ENCODE measurements at places on chromosomes 16 and 17.

GRCh38 chr17:10821054-10821453 lies 16.8 kb downstream of the PIRT start:
- DNase-seq: no peak

DNA sequence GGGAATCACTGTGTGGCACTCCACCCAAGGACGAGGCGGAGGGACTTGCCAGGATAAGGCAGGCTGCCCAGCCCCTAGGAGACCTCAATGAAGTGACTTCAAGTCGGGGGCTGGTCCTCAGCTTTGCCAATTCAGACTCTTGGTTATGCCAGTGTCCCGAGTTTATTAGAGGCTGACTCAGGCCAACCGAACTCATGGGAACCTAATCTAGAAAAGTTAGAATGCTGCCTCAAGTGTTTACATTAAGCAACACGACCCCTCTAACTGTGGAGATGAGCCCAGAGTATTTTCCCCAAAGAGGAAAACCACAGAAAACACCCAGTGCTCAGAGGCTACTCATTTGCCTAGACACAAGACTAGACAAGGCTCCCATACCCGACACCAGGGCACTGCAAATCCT lies 1.1 kb upstream of the TEKT3 start:
- no peak for DNase-seq

DNA sequence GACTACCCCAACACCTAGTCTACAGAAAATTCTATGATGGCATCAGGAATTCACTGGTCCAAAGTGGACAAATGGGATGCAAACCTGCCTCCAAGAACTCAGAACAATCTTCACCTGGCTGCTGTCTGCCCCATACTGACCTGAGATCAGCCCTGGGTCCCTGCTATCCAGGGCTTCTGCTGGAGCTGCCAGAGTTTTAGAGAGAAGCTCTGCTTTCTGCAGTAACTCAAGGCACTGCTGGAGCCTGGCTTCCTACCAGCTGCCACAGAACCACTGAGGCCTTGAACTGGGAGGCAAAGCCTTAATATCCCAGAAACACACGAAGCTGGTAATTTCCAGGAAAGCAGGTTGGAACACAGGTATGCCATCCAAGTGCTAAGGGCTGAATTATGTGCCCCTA lies 7.5 kb downstream of the TMEM170A start:
- no peak for DNase-seq

GRCh38 chr17:588519-588918 lies 126.1 kb downstream of the VPS53 start:
- DNase-seq: no peak

DNA sequence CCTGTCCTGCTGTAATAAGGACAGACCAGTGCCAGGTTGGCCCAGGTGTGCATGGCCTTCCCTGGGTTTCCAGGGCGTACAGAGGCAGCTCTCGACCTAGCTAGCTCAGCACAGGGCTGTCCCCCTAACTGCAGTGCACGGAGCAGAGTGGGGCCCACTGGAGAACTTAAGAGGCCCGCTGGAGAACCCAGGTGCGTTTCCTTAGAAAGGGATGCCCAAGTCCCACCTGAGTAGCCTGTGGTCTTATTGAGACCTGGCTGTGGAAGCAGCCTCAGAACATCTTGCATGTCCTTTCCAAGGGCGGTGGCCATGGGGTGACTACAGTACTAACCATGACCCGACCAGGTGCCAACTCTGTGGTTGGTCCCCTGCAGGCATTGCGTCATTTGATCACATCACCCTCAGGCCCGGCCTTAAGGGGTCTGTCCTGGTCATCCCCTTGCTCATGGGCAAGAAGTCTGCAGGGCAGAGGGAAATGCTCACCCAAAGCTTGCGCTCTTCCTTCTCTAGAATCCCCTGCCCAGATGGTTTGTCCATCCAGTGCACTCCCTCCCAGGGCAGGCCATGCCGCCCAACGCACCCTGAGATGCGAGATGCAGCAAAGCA lies 3.3 kb upstream of the CCNF start:
- DNase-seq: no peak

DNA sequence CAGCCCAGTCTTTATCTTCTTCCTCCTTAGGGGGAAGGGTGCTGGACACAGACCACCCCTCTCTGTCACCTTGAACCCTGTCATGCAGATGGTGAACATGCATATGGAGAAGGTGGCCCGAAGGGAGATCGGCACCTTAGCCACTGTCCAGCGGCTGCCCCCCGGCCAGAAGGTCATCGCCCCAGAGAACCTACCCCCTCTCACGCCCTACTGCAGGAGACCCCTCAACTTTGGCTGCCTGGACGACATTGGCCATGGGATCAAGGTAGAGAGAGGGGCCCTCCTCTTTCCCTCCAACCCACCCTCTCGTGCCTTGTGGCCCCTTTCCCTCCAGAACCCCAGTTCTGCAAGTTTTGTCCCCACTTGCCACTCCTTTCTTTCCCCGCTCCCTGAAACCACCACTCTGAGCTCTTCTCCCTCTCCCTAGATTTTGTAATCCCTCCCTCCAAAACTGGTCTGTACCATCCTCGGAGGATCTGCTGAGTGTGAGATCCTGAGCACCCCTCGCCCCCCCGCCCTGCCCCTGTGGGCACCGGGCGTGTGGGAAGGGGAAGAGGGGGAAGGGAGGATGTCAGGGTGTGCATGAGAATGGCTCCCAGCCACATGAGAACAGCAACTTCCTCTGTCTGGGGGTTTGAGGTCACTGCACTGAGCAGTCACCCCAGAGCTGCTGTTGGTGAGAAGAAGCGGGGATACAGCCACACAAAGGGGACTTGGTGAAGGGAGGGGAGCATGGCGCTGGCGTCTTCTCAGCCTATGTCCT lies 7.3 kb downstream of the ABI3 start:
- no peak for DNase-seq

DNA sequence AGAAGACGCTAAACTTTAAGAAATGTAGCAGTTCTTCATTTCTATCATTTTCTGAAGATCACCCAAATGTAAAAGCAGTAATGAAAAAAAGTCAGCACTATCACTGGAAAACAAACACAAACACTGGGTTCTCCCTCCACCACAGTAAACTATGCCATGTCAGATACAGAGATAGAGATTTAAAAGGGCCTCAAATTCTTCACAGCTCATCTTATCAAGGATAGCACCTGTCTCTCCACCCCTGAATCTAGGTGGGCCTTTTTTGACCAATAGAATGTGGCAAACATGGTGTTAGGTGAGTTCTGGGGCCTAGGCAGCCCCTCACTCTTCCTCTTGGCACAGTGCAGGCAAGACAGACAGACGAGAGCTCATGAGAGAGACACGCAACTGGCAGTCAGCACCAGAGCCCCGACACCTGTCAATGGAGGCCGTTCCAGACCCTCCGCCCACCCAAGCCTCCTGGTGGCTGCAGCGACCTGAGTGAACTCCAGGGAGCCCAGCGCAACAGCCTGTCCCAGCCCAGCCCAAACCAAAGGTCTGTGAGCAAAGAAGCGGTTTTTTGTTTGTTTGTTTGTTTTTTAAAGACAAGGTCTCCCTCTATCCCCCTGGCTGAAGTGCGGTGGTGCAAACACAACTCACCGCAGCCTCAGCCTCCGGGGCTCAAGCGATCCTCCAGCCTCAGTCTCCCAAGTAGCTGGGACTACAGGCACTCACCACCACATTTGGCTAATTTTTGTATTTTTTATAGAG lies 79.8 kb downstream of the TBC1D16 start:
- DNase-seq: no peak

- DNase-seq: no peak
Measured at GRCh38 chr17:69170377-69170776, 28.7 kb upstream of the ABCA6 start.

GRCh38 chr16:13611596-13611995 lies 308.4 kb upstream of the ERCC4 start:
- DNase-seq: no peak

GRCh38 chr16:3536271-3536731 lies 35.5 kb downstream of the CLUAP1 start:
- DNase-seq: peak; percentile 80

DNA sequence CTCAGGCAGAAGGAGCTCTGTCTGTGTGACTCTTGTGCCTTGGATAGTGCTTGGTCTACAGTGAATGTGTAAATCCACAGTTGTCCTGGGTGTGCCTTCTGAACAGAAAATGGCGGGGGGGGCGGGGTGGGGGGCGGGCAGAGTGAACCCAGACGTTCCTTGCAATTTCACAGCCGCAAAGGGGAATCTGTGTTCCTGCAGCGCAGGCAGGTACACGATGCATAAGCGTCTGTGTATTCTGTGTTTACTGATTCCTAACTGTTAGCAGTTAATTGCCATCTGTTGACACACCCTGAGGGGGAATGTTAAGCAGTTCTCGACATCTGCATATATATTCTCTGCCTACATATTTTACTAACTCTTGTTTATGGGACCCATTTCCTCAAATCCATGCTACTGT lies 123.5 kb upstream of the ZFHX3 start:
- DNase-seq: no peak

- no peak for DNase-seq
Measured at GRCh38 chr16:85627089-85627488, 14.0 kb downstream of the GSE1 start.

DNA sequence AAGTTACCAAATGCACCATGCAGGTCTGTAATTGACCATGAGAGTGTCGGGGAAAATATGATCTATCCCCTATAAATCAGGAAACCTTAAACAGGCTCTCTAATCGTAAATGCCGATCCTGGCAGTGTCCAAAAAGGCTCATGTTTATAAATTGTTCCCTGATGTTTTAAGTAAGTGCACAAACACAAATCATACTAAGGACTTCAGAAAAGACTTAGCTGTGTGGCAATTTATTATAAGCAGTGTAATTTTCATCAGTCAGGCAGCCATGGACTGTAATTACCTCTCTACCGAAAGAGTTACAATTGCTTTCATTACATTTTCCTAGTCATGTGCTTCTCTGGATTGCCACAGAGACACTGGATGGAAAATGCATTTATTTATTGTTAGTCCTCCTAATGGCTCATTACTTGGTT lies 73.4 kb upstream of the COX10 start:
- no peak for DNase-seq

DNA sequence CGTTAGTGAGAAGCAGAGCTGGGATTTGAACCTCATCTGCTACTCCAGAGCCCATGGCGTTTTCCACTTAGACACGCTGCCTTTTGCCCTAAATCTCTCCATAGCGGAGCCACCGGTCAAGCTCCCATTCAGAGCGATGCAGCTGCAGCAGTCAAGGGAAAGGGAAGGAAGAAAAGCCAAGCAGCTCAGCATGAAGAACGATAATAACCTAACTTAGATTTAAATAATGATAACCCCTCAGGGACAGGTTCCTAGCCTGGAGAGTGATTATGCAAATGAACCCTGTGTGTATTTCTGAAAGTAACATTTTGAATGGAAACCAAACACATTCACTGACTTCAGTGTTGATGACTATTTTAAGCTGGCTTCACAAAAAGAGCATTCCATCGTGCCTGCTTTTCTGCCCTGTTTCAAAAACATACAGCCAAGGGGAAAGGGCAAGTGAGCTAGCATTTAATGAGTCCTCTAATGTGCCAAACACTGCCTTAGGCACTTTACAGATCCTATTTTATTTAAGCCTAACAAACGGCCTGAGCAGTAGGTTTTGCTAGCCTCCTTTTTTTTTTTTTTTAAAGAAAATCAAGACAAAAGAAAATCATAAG lies 798.3 kb downstream of the CDH8 start:
- no peak for DNase-seq

- no peak for DNase-seq
Measured at GRCh38 chr17:7147772-7148171, 31.4 kb downstream of the ASGR1 start.

GRCh38 chr17:41486809-41487530 lies 2.7 kb downstream of the KRT36 start:
- no peak for DNase-seq

DNA sequence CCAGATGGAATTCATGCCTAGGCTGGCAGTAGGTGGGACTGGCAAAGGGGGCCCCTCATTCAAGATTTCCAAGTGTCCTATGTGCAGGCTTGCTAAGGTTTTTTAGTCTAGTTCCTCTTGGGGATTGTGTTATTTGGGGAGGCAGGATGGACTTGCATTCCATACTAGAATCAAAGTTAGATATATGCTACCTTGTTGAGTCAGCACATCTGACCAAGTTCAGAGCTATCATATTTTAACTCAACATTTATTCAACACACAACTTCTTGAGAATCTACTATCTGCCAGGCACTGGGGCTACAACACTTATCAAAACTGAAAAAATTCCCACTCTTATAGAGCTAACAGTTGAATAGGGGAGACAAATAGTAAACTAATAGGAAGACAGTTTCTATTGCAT lies 6.7 kb downstream of the GP2 start:
- DNase-seq: no peak

DNA sequence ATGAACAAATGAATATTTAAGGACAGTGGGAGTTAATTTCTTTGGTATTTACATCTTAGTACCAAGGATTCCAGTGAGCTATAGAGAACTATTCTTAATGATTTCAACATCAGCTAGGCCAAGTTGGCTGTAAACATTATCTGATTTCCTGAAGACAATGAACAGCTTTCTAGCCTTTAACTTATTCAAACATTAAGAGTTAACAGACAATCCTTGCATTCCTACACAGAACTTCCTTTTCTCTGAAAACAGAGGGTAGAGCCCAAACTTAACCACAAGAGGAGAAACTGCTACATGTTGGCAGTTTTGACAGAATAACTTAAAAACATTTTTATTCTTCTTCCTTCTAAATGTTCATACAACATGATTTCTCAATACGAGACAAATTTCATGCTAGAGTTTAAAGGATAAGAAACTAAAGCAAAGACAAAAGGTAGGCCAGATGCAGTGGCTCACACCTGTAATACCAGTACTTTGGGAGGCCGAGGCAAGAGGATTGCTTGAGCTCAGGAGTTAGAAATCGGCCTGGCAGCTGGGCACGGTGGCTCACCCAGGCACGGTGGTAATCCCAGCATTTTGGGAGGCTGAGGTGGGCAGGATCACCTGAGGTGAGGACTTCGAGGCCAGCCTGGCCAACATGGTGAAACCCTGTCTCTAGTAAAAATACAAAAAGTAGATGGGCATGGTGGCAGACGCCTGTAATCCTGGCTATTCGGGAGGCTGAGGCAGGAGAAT lies 4.4 kb downstream of the CRLF3 start:
- no peak for DNase-seq

DNA sequence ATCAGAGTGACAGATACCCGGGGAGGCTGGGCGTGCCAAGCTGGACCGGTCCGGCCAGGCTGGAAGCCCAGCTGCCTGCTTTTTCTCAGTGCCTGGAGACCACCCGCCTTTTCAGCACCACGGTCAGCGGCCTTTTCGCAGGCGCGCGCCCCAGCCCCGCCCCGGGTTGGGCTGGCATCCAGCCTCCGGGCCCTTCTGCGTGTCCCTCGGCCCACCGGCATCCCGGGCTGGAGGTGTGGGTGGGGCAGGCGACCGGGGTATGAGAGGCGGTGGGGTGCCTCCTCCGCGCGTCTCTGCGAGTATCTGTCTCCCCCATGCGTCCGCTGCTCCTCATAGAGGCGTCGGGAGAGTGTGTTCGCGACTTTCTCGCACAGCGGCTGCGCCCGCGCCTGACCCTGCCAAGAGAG lies 102.5 kb downstream of the MRM1 start:
- DNase-seq: peak; percentile 58
